ENCODE measurements at places on chromosomes 2 and 18.

- no peak for DNase-seq
These were observed 345.0 kb upstream of the ACVR2A start for GRCh38 chr2:147499785-147500184.

DNA sequence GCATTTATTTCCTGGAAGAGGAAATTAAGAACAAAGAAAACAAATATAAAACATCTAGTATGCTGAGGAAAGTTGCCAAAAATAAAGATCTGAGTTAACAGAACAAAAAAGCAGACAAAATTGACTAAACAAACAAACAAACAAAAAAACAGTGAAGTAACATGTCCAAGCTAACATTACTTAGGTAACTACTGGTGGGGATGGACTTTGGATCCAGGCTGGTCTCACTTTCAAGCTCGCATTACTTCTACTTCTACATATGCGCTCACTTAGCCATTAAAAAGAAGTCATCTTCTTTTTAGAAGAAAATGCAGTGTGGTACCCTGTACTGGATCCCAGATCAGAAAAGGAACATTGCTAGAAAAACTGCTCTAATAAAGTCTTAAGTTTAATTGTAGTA is 358.9 kb downstream of the NCKAP5 start:
- DNase-seq: no peak

- no peak for DNase-seq
These were observed 46.4 kb downstream of the PCBP1 start for GRCh38 chr2:70133491-70134322.

DNA sequence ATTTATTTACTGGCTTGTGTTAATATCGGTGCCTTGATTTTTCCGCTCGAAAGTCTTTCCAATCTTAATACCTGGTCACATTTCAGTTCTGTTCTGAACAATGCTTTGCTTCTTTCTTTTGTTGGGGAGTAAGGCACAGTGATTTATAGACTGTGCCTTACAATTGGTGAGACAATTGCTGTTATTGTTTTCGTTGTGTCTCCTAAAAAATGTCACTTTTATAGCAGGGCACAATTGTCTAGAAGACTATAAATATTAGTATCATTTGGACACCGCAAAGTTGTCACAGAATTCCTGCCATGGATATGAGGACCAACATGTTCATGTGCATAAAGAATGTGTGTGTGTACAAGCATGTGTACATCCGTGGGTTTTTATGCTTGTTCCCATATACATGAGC is 231.9 kb downstream of the INSIG2 start:
- no peak for DNase-seq

DNA sequence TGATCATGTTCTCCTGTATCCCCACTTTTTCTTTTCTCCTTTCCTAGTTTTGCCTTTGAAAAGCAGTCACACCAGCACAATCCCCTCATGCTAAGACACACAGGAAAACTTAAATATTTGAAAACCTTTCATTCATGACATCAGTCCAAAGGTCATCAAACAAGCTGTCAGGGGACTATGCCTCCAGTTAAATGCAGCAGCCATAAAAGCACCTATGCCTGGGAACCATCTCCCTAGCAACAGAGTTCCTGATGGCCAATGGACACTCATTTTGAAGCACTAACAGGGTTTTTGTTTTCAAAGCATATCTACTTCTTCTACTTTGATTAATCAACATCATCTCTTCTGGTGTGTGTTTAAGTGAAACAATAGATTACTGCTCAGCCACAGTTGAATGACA is 286.4 kb upstream of the PARD3B start:
- no peak for DNase-seq

- DNase-seq: no peak
These were observed 16.4 kb downstream of the MTCL1 start for GRCh38 chr18:8721716-8722115.

DNA sequence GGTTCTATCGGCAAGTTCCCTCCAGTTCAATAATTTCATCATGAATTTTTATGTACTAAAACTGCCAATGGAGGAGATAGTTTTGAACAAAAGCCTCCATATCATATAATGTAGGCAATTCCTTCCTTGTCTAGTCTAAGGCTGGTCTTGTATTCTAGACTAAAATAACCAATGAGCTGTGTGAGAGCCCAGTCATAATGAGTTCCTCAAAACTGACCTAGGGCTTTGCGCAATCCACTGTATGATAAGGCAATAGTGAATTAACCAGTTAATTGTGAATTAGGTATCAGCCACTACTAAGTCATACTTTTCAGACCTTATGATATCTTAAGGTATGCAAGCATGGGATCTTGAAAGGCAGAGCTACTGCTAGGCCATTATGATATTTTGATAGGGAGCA is 7.6 kb upstream of the UXS1 start:
- no peak for DNase-seq

DNA sequence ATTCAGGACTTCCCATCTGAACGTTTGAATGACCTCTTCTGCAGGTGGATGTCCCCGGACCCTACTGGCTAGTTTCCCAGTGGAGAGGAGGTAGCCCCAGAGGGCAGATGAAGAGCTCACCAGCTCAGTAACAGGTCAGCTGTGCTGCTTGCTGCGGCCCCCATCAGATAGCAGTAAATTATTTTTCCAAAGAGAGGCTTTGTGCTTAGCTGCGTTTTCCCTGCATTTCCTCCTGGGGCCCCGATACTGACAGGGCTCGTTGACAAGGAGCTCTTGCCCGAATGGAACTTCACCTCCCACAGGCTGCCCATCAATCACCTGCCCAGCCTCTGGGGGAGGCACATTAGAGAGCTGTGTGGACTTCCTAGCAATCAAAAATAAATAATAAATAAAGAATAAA is 185.8 kb downstream of the DOK6 start:
- peak; percentile 5 for DNase-seq

DNA sequence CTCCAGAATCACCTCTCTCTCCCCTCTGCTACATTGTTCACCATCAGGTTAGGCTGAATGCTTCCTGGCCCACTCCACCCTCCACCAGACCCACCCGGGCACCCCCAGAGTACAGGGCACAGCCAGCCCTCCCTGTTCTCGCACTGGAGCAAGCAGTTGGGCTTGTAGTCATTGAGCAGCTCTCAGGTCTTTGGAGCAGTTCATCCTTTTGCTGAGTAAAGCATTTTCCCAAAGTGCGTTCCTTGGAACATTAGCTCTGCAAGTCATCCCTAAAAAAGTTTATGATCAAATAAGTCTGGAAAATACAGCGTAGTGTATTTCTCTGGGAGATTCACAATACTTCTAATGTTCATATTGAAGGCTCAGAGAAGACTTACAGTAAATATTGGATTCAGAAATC is 103.5 kb upstream of the DAPL1 start:
- no peak for DNase-seq

GRCh38 chr18:27010784-27011183 is 145.3 kb upstream of the AQP4 start:
- no peak for DNase-seq

- no peak for DNase-seq
These were observed 42.4 kb upstream of the MTIF2 start for GRCh38 chr2:55311444-55311870.

- no peak for DNase-seq
These were observed 58.3 kb downstream of the DOCK10 start for GRCh38 chr2:224983712-224984554.

DNA sequence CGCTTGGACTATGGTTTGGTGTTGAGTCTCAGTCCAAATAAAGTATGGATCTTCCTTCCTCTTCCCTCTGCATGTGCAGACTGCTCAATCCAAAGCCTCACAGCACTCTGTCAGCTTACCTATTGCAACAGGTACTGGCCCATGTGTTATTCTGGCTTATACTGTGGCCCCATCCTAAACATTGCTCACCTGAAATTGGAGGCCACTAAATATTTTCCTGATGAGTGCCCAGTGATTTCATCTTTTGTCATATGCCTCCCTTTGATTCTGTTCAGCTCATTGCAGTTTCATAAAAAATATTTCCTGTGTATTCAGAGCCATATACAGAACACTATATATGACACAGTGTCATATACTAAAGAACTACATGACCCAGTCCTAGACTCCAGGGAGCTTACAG is 86.3 kb upstream of the FAM136A start:
- DNase-seq: no peak

DNA sequence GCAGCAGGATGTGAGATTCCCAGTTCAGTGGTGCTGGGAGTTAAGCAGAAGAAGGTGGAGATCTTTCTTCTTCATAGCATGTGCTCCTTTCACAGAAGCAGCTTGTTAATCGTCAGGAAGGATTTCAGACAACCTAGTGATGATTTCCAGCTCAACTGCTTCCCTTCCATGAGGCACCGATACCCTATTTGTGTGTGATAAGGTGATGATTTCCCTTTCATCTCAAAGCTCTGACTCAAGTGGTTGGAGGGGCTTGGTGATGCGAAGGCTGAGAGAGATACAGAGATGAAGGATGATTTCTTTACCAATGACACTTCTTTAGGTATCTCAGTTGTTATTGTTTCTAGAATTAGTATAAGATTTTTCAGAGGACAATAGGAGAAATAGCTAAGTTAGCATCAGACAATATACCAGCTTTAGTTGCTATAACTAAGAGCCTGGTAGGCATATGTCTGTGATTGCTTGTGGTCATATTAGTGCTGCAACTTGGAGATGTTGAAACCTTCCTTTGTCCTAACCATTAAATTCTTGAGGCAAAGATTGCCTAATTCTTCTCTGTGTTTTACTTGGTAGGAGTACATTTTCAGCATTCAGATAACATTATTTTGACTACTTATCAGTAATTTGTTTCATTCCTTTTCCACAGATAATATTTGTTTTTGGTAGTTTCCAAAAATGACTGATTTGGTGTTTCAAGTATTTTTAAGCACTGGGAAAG is 111.3 kb downstream of the PLCL1 start:
- no peak for DNase-seq

GRCh38 chr18:2839202-2839601 is 7.6 kb upstream of the EMILIN2 start:
- DNase-seq: no peak

- no peak for DNase-seq
These were observed 76.6 kb upstream of the CAPN13 start for GRCh38 chr2:30883822-30884221.

GRCh38 chr2:25598911-25599310 is 74.5 kb downstream of the DTNB start:
- DNase-seq: no peak

DNA sequence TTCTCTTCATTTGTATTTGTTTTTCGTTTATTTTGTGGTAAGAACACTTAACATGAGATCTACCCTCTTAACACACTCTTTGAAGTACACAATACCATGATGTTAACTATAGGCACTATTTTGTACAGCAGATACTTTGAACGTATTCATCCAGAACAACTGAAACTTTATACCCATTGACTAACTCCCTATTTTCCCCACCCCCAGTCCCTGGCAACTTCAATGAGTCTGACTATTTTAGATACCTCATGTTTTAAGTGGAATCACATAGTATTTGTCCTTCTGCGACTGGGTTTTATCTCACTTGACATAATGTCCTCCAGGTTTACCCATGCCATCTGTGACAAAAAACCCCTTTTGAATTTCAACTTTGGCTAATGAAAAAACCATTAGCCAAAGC is 356.3 kb upstream of the CDH20 start:
- no peak for DNase-seq

DNA sequence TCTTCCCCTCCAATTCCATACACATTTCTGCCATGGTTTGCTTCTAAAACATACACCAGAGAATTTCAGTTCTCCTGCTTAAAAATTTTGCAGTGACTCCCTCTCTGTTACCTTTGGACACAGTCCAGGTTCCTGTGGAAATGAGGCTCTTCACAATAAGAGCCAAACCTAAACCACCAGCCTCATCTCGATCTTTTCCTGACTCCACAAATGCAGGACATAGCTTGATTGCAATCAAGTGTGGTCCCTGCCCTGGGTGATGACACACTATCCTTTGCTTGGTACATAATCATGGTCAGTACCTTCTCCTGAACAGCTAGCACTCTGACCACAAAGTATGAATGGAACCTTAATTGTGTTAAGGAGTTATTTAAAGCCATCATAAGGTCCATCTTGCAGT is 134.9 kb upstream of the CHAC2 start:
- DNase-seq: no peak

GRCh38 chr18:25516121-25516520 is 164.2 kb upstream of the ZNF521 start:
- no peak for DNase-seq

- DNase-seq: no peak
These were observed 13.0 kb downstream of the AQP12A start for GRCh38 chr2:240704651-240705050.

- no peak for DNase-seq
These were observed 8.9 kb downstream of the EMILIN2 start for GRCh38 chr18:2855560-2856350.

GRCh38 chr2:80527119-80527518 is 222.6 kb upstream of the LRRTM1 start:
- DNase-seq: no peak

DNA sequence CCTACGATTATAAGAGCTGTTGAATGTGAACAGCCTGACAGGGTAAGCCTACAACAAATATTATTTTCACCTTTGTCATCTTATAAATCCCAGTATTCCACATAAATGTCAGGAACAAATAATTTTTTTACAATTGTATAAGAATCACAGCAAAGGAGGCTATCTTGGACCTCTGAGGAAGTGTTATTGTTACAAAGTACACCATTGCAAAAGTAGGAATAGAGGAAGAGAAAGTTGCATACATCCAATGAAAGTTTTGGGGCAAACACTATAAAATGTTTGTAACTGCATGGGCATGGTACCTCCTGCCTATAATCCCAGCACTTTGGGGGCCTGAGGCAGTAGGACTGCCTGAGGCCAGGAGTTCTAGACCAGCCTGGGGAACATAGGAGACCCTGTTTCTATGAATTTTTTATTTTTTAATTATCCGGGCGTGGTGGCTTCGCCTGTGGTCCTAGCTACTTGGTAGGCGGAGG is 715 bp upstream of the MEMO1 start:
- DNase-seq: no peak

GRCh38 chr2:158778243-158778642 is 16.9 kb upstream of the DAPL1 start:
- no peak for DNase-seq

- no peak for DNase-seq
These were observed 48.7 kb upstream of the NFE2L2 start for GRCh38 chr2:177313162-177313781.

DNA sequence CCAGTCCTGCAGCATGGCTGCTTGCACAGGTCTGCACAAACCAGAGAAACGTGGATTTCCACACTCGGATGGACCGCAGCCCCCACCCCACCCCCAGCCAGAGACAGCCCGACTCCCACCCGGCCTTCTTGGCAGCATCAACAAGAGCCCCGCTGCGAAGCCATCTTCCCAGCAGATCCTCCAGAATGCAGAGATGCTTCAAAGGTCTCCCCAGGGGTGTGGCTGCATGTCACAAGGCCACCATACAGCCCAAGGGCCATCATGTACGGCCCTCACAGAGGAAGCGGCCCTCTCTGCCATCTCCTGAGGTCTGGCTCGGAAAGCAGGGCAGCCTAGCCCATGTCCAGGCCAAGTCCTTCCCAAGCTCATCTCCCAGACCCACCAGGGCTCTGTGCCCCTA is 11.5 kb downstream of the DNMT3A start:
- no peak for DNase-seq
